ENCODE measurements at places on chromosomes 12 and 14. TPM values are rescaled to one million over a fixed set of nuclear protein-coding genes. Genes with fewer than 3 reads are reported as not detected.

GRCh38 chr12:128008341-128008740 is 258.6 kb upstream of the TMEM132C start:
- DNase-seq: no peak

GRCh38 chr12:92424338-92424737 is 278.5 kb upstream of the PLEKHG7 start:
- no peak for DNase-seq

GRCh38 chr12:14696265-14696741 is at the start of gene GUCY2C:
Gene GUCY2C (minus strand): TSS chr12:14696599. CDS start chr12:14696448, 151 bp downstream.
- DNase-seq: no peak

GRCh38 chr12:53585448-53586125 is 40.6 kb downstream of the ATF7 start:
- no peak for DNase-seq

- DNase-seq: no peak
Measured at GRCh38 chr14:64266239-64266638, 27.9 kb downstream of the ESR2 start.

- DNase-seq: peak; percentile 70
Measured at GRCh38 chr12:19130224-19131024, 891 bp downstream of the PLEKHA5 start.

GRCh38 chr12:2264651-2265232 is 212.0 kb downstream of the CACNA1C start:
- DNase-seq: no peak

- DNase-seq: no peak
Measured at GRCh38 chr12:79174626-79175025, 310.1 kb downstream of the SYT1 start.

DNA sequence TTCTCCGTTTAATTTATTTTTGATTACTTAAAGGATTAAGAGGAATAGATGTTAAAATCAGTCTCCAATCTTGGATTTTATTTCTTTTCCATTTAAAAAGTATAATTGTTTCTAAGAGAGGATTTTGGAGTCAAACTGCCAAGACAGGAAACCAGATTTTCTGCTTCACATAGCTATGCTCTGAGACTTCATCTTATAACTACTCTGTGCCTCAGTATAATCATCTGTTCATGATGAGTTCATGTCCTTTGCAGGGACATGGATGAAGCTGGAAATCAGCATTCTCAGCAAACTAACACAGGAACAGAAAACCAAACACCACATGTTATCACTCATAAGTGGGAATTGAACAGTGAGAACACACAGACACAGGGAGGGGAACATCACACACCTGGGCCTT is 9.0 kb upstream of the TAS2R31 start:
- no peak for DNase-seq

- DNase-seq: no peak
Measured at GRCh38 chr14:104956290-104956890, 21.8 kb downstream of the AHNAK2 start.

GRCh38 chr14:52338051-52338681 is 24.1 kb downstream of the PTGER2 start:
- DNase-seq: no peak

DNA sequence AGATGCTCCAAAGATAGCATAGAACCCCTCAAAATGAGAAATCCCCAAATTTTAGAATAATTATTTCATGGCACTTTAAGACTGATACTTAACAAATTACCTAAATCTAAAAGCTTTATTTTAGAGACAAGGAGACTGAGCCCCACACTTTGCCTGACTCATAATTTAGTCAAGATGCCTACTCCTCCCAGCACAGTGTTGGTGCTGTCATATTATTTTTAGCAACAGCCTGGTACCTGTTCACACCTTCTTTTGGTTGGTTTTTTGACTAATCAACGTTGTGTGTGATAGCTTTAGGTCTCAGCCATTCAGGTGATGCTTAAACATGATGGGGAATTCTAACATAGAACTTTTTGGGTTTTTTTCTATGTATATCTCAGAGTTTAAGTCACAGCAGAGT is 120.2 kb downstream of the SEC23A start:
- no peak for DNase-seq

DNA sequence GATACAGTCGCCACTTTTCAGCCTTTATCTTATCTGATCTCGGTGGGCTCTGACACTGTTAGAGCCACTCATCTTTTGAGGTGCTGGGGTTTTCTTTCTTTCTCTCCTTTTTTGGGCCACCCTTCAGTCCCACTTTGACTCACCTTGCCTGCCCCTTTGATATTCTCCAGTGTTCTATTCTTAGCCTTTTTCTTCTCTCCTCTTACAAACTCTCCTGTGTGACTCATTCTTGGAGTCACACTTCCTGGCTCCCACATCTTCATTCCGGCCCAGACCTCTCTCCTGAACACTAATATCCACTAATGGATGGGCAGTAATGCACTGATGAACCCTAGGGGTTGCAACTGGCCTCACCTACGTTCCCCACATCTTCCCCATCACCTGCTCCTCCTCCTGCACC is 2.2 kb upstream of the DCD start:
- DNase-seq: no peak

- no peak for DNase-seq
Measured at GRCh38 chr12:112473056-112473455, 54.3 kb downstream of the PTPN11 start.

DNA sequence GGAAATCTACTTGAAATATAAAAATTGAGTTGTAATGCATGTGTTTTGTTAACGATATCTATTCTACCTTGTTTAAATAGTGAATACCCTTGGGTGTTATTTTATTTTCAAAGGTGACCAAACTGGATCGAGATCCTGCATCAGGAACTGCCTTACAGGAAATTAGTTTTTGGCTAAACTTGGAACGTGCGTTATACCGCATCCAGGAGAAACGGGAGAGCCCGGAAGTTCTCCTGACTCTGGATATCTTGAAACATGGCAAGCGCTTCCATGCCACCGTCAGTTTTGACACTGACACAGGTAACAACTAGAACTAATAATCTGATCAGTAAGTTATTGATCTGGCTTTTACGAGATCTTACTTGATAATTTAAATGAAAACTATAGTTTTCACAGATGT is 15.9 kb downstream of the DYNC1H1 start:
- DNase-seq: no peak

GRCh38 chr12:127716166-127716565 is 550.8 kb upstream of the TMEM132C start:
- no peak for DNase-seq

DNA sequence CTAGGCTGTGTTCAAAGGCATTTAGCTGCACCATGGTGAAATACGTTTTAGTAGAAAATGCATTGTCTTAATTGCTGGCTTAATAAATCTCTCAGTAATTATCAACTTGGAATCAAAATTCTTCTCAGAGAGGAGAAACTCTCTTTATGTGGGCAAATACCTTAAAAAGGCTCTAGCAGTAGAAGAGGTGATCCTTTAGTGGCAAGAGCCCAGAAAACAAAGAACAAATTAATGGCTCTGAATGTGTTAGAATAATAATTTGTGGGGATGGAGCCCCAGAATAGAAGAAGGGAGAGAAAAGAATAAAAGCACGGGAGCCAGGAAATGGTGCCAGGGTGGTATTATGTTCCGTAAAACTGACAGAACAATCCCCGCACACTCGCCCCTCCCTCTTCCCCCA is 14.8 kb downstream of the TSPAN8 start:
- no peak for DNase-seq

DNA sequence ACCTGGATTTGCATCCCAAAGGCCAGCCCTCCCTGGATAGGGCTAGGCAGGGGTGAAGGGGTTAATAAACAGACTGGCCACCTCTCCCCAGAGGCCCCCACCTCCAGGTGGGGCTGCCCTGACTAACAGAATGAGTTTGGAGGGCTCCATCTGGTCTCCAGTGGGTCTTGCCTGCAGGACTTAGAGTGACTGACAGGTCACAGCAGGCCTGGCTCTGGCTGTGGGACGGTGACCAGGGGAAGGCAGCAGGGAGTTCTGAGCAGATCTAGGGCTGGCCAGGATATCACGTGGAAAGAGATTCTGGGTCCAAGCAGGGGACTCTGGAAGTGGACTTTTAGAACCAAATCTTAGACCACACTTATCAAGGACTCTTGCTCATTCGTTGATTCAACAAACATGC is 40.9 kb upstream of the LHX5 start:
- no peak for DNase-seq

GRCh38 chr14:91354979-91355685 is 62.5 kb downstream of the CCDC88C start:
- no peak for DNase-seq

DNA sequence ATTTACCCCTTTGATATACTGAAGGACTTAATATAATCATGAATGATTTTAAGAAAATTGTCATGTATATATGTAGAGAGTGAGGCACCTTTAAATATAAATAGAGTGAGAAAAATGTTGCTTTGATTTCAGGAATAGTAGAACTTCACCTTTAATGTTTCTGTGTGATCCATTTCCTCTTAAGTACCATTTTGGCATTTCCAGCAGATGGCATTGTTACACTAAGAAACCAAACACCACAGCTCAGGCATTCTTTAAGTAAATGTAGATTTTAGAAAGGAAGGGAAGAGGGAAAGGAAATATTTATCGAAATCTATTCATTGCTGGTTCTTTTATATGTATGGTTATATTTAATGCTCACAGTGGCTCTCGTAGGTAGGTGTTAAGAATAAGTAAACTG is 556.7 kb upstream of the FBXO33 start:
- DNase-seq: no peak

DNA sequence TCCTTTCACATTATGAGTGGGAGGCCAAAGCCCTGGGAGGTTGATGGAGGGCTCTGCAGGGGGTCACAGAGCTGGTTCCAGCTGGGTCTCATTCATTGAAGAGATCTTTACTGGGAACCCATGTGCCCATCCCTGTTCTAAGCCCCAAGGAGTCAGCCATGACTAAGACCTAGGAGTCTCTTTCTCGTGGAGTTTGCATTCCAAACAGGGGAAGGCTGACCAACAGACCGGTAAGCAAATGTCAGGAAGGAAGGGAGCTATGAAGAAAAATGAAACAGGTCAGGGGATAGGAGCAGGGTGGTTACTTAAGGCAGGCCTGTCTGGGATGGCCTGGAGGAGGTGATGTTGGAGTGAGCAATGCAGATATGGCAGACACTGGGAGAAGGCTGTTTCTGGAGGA is 31.5 kb downstream of the SYNDIG1L start:
- DNase-seq: no peak

DNA sequence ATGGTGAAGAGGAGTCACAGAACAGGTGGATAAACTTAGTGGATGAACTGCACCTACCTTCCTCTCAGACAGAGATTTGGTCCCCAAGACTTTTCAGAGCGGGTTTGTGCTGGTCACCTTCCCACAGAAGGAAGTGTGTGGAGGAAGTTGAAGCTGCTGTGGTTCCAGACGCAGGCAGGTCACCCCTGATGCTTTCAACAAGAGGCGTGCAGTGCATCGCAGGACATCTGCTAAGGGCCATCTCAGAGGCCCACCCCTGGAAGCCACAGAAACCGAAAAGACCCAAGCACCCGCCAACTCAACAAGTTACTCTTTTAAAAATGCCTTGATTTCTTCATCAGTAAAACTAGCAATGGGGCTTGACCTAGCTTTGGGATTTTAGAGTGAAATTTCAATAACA is 1.0 kb upstream of the GPX2 start:
- no peak for DNase-seq

- no peak for DNase-seq
Measured at GRCh38 chr14:57420986-57421385, 30.6 kb downstream of the NAA30 start.

DNA sequence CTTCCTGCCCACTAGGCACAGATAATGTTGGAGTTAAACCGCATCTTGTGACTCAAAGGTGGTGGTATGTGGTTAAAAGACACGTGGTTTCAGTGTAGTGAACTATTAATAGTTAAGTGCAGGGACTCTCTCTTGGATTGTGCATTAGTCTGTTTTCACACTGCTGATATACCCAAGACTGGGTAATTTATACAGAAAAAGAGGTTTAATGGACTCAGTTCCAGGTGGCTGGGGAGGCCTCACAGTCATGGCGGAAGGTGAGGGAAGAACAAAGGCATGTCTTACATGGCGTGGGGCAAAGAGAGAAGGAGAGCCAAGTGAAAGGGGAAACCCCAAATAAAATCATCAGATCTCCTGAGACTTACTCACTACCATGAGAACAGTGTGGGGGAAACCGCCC is 362.3 kb downstream of the GLT1D1 start:
- DNase-seq: no peak

Gene C12orf54
- total RNA-seq: 8.3 TPM

Gene FAM186B
- not detected for total RNA-seq

Gene LTB4R2
- 5.5 TPM for total RNA-seq

Gene BEGAIN
- total RNA-seq: 0.49 TPM

Gene RPAP3
- 21.0 TPM for total RNA-seq

Gene DAO
- not detected for total RNA-seq

Gene CLEC9A
- total RNA-seq: not detected

Gene TMPRSS12
- not detected for total RNA-seq

Gene HOXC10
- total RNA-seq: not detected

Gene MYF5
- total RNA-seq: not detected

Gene CCNT1
- 25.3 TPM for total RNA-seq

Gene CRACR2A
- total RNA-seq: 2.0 TPM

Gene NYNRIN
- total RNA-seq: 6.8 TPM

Gene IAPP
- total RNA-seq: not detected

Gene GPX2
- not detected for total RNA-seq

Gene KCNA5
- 2.8 TPM for total RNA-seq

Gene KRT71
- not detected for total RNA-seq
